ENCODE measurements at places on chromosomes 1 and 21.
A peak's percentile ranks its signal among the peaks of the same experiment; 100 is the strongest.

DNA sequence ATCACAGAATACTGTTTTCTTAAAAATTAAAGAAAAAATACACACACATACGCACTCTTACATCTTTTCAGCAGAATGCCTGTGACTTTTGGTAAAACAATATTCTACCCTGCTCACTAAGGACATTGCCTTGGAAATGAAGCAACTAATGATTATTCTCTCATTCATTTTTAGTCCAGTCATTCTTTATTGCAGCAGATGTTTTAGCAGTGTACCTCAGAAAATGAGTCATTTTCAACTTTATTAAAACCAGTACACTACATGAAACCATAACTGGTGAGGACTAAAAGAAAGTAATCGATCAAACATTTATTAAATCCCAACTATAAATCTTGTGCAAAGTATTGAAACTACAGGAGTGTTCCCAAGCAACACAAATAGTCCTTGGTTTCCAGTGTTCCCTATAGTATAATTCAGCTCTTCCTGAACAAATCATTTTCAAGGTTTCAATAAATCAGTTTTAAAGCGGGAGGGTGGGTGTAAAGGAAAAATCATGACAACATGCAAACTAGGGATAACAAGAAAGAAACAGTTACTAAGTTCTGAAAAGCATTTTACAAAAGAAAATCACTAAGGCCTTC lies 114.2 kb downstream of the ADGRL4 start:
- DNase-seq, result no peak

GRCh38 chr1:92882819-92883218 lies 51.0 kb downstream of the RPL5 start:
- DNase-seq, result peak; percentile 32

DNA sequence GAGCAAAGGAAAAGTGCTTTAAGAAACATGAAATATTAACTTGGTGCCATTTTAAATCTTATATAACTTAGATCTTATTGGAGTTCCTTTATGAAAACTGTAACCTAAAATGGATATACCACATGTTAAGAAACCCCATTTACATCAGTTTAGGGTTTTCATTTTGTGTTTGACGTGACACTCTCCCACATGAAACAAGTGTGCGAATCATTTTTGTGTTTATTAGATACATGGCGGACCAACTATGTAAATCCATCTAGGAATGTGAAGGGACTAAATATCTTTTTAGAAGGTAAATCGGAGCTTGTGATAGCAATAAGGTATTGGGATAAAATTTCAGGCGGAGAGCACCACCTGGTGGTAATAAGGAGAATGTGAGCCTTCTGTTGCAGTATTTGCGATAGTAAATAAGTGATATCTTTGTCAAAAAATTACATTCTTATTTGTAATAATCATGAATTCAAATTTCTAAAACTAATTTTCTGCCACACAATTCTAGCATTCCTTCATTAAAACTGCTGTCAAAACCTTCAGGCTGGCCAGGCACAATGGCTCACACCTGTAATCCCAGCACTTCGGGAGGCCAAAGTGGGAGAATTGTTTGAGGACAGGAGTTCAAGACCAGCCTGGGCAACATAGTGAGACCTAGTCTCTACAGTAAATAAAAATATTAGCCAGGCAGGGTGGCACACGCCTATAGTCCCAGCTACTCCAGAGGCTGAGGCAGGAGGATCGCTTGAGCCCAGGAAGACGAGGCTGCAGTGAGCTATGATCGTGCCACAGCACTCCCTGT lies 31.3 kb downstream of the SMAP2 start:
- peak; percentile 43 for DNase-seq

- no peak for DNase-seq
Observed at GRCh38 chr1:16903054-16903453, 7.3 kb downstream of the RNU1-2 start.

GRCh38 chr1:216794586-216794985 lies 71.4 kb upstream of the ESRRG start:
- no peak for DNase-seq

DNA sequence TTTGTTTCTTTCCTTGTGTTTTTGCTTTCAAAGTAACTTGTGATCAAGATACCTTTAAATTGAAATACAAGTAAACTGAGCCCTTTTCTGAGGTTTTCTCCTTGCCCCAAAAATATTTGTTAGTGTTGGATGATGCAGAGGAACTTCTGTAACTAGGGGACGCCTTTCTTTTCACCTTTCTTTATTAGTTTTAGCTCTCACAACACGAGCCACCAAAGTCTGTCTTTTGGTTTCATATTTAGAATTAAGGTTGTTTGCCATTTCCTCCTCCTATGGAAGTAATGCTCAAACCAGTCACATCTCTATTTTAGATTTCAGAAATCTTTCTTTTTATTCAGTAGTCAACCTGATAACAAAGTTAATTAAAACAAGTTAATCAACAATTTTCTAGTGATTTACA lies 120.8 kb downstream of the ZP4 start:
- DNase-seq, result no peak

DNA sequence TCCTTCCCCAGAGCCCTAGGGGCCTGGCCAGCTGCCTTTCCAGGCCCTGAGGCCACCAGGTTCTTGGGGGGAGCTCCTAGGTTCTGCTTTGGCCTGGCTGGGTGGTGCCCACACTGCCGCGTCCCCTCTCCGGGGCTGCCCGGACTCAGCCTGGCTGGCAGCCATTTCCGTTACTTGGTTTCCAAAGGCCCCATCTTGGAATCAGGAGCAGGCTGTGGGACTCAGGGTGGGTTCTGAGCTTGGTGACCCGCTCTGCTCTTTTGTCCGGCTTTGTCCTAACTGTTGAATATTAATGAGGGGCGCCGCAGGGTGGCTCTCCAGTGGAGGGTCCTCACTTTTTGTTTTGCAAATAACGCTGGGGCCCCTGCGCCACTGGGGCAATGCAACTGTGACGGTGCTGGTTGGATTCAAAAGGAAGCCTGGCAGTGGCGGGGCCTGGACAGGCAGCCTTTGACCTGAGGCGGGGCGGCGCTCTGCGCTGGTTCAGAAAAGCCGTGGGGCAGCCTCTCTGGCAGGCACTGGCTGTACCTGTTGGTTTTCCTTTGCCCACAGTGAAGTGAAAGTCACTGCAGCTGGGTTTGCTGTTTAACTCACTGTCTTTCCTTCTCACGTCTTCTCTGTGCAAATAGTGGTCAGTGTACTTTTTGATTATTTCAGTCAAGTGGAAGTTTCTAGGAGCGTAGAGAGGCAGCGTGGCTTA lies 20.2 kb downstream of the SKI start:
- DNase-seq, result no peak

DNA sequence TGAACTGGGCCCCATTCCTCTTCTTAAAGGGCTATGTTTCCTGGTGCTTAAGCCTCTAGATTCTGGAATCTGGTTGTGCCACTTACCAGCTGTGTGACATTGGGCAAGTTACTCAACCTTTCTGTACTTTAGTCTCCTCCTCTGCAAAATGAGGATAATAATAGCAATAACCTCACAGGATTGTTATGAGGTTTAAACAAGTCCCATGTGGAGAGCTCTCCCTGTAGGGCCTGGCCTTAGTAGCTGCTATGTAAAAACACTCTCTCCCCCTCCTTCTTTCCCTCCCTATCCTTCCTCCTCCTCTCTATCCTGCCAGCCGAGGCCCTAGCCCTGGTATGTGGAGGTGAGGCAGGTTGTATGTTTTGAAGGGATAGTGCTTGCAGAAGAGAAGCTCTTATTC lies 8.2 kb upstream of the PEAR1 start:
- DNase-seq, result no peak

GRCh38 chr1:109475261-109475660 lies 8.4 kb upstream of the ATXN7L2 start:
- DNase-seq, result no peak

DNA sequence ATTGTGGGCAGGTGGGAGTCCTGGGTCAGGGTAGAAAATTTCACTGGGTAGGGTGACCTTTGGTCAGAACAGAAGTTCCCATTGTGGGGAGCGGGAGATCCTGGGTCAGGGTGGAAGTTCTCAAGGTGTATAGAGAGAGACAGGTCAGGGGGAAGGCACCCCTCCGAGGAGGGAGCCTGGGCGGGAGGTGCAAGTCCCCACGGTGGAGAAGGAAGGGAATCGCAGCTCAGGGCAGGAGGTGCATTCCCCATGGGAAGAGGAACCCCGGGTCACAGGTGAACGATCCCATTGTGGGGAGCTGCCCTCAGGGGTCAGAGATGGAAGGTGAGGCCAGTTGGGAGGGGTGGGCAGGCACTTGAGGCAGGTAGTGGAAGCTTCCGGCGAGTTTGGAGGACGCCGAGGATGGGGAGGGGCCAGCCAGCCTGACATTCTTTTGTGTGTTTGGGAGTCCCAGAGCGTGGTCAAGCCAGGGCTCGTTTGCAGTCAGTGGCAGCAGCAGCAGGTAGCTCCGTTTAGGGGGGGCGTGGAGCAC lies 637 bp downstream of the LYPLA2 start:
- DNase-seq, result no peak

DNA sequence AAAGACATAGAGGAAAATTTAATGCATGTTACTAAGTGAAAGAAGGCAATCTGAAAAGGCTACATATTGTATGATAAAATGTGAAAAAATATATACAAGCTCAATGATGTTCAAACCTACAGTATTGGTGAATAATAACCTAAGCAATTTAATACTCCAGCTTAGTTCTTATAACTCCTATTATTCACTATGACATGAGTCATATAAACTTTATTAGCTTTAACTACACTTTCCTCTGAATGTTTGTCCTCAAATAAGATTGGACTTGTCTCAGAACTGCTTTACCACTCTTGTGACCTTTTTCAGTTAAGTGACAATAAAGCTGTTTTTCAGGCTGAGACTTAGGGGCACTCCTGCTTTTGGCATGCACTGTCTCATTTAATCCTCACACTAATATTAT lies 50.9 kb downstream of the CNST start:
- no peak for DNase-seq

- DNase-seq, result peak; percentile 96
Observed at GRCh38 chr1:153922972-153923925, at the start of gene GATAD2B. Gene GATAD2B (minus strand): TSS chr1:153922972. CDS start chr1:153828347, 94,625 bp downstream.

DNA sequence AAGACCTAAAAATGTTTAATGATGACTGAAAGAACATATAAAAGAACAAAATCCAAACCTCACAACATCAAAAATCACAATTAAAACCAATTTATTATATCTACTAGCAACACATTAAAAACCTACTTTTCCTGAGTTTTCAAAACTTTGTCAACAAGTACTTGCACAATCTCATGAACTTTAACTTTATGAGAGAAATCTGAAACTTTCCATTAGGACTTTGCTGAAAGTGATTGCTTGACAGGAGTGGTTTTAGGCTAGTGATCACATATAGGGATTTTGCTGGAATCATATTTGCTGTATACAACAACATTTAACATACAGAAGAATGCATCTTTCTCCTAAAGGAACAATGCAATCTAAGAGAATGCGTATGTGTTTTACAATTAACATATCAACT lies 13.2 kb downstream of the HNRNPR start:
- no peak for DNase-seq

DNA sequence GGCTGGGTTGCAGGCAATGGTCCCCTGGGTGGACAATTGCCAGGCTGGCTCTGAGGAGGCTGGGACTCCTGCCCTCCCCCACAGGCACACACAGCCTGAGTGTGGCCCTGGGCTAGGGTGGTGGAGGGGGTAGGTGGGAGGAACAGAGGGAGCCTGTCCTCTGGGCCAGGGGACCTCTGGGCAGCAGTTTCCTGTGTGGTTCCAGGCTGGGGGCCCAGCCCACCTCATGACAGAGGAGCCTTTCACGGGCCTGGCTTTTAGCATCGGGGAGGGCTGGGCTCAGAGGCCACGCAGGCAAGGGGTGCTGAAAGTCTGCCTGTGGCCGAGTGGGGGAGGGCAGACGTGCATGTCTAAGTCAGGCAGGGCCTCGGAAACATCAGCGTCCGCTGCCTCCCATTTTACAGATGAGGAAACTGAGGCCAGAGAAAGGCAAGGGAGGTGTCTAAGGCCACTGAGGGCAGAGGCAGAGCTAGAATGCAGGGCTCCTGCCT lies 7.0 kb downstream of the EXTL1 start:
- no peak for DNase-seq

DNA sequence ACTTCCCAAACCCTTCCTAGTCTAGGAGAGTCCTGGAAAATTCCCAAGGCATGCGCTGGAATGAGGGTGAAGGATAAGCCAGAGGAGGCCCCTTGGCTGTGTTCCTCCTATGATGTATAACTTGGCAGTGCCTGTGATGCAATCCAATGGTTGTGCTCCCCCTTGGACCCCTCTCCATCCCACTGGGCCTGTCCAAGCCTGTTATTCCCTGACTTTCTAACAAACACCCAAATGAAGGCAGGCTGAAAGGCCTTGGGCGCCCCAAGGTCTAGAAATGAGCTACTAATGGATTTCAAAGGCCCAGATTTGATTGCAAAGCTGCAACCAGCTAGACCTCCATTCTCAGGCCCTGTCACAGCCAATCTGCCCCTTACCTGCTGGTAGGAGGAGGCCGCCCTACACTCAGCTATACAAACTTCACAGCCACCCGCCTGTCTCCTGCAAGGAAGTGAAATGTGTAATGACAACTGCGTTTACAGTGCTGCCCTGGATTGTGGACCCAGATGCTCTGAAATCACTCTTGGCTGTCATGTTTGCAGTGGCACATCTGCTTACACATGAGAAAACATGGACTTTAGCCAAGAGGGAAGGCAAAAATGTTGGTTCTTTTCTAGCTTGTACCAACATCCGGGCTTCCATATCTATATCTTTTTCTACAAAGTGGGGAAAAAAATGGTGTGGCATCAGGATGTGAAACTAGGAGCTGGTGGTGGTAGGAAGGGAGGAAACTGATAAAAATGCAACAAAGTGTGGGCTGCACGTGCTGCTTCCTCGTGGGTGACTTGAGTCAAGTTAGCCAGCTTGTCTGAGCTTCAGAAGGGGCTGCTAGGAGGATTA lies 130.4 kb downstream of the TRABD2B start:
- no peak for DNase-seq

DNA sequence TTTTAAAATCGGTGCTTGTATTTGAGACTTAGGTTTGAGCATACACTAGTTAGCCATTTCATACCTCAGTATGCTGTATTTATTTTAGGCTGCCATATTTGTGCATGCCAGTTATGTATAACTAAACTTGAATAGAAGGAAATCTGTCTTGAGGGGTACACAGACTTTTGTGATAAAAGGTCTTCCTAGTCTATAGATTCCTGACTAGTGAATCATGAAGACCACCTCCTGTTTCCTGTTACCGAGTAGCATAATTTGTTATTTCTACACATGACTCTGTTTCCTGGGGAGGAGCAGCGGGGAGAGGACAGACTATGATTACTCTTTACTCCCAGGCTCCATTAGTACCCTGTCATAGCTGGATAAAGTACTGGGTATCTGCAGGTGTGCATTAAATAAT lies 316.8 kb upstream of the SNX7 start:
- DNase-seq, result no peak

DNA sequence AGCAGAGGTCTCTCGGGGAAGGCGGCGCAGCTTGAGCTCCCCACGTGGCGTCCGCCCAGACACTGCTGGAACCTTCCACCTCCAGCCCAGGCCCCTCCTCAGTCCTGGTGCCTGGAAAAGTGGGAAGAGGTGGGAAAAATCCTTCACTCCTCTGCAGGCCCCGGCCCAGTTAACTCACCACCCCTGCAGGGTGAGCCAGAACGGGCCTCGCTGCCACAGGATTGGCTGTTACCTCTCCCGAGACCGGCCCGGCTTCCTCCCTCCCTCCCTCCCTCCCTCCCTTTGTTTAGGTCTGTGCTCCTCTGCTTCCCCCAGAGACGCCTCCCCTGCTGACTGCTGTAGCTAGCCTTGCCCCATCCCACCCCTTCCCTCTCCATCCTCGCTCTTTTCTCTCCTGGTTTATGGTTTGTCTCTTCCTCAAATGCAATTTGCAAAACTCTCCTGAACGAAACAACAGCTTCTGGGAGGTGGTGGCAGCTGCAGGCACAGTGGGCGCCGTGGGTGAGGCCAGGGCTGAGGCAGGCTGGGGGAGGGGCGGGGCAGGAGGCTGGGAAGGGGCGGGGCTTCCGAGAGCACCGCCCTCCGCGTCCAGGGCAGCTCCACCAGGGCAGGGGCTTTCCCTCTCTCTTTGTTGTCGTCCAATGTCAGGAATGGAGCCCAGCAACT lies 6.5 kb downstream of the CAPN9 start:
- DNase-seq, result no peak
